Stromal cell of bone marrow (primary cell): ENCODE measurements at places on chromosomes 2 and 18.

DNA sequence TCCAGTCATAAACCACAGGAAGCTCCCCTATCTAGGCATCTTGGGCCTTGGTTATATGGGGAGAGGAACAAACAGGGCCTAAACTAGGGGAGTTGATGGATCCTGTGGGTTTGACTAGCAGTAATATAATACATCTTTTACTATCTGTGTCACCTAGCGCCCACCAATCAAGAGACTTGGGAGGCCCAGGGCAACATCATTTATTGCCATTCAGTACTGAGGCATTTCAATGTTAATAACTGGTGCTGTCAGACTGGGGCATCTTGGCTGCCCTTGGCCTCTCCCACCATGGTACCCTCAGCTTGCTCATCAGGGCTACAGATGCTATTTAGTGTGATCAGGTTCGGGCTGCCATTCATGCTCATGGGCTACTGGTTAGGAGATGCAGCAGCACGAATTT, 320.7 kb downstream of the MYCN start:
- no peak for DNase-seq

DNA sequence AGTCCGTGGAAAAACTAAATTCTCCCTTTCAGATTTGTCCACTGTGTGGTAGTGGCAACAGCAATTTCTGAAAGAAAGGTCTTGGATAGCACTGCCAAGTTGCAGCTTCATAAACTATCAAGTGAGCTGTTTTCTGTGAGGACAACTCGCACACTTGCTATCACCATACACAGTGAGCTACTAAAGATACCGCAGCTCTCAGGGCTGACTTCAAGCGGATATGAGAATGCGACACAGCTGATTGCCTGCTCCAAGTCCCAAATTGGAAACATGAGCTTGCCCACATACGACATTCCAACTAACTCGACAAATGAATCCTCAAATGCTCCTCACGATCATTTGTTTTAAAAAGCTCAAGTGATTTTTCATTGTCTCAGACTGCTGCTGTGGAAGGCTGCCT, 46.2 kb downstream of the E2F6 start:
- DNase-seq = no peak

DNA sequence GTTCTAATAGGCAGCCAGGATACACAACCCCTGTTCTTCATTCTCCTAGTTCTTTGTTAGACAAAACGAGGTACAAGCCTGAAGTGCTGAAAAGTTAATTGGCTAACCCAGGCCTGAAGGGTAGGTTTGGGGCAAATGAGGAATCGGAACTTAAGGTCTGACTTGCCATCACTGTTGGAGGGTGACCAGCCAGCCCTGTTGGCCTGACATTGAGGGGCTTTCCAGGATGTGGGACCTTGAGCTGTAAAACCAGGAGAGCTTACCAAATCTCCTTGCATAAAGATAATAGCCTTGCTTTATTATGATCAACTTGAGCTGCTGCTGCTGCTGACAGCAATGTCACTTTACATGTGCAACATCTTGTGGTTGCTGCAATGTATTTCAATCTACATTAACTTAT, 256.0 kb downstream of the VAPA start:
- no peak for DNase-seq

DNA sequence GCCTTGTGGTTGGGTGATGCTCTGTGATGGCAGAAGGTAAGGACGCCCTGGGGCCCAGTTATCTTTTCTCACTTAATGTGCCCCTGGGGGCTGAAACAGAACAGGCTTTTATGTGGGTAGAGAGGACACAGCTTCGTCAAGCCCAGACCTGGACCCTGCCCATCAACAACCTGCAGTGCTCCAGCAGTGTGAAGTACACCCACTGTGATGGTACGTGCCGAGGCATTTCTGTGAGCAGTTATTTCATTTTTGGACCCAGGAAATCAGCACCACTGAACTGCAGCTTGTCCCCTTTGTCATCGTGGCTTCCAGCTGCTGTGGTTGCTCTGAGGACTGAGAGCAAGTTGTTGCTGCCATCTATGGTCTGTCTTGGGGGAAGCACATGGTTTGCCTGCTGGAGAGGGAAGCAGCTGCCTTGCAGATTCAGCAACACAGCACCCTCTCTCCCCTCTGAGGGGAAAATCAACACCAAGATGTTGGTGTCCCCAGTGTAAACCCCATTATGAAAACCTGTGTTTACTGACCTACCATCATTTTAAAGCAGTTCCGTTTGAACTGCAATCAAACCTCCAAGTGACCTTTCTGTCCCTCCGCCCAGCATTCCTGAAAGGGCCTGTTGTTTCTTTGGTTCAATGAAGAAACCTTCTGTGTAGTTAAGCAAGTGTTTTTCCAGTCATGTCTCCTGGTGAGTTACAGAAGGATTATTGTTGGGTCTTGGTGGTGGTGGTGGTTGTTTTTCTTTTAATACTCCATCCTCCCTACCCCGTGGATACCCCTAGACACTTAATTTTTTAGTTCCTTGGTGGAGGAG, 158.2 kb downstream of the MGAT5 start:
- DNase-seq = peak; percentile 65

GRCh38 chr2:98702858-98703620, 27.9 kb downstream of the MGAT4A start:
- DNase-seq = no peak

GRCh38 chr2:24385366-24385765, 25.0 kb upstream of the ITSN2 start:
- no peak for DNase-seq

GRCh38 chr2:100588071-100588786, 25.4 kb downstream of the PDCL3 start:
- peak; percentile 28 for DNase-seq

GRCh38 chr18:10228326-10228725, 226.1 kb upstream of the APCDD1 start:
- DNase-seq = no peak

- no peak for DNase-seq
These were observed 831.1 kb downstream of the GALR1 start for GRCh38 chr18:78080761-78081160.

DNA sequence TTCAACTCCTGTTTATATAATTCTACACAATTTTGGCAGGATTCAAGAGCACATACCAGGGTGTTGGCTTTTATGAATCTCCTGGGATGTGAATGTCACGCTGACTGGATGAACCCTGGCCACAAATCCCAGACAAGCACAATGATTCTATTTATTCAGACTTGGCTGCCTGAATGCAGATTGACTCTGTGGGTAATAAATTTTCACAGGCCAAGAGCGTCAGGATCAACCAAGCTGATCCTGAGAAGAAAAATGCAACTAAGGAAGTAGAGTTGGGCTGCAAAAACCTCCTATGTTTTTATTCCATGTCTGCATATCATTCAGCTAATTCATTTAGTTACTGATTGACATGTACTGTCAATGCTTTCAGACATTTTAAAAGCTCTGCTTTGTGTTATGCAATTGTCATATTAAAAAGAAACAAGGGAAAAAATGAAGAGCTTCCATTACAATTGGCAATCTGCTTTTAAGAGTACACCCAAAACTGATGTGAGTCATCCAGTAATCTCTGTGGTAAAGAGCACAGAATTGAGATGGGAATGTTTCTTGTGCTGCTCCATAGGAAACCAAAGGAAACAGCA, 173.0 kb upstream of the REV1 start:
- peak; percentile 98 for DNase-seq

DNA sequence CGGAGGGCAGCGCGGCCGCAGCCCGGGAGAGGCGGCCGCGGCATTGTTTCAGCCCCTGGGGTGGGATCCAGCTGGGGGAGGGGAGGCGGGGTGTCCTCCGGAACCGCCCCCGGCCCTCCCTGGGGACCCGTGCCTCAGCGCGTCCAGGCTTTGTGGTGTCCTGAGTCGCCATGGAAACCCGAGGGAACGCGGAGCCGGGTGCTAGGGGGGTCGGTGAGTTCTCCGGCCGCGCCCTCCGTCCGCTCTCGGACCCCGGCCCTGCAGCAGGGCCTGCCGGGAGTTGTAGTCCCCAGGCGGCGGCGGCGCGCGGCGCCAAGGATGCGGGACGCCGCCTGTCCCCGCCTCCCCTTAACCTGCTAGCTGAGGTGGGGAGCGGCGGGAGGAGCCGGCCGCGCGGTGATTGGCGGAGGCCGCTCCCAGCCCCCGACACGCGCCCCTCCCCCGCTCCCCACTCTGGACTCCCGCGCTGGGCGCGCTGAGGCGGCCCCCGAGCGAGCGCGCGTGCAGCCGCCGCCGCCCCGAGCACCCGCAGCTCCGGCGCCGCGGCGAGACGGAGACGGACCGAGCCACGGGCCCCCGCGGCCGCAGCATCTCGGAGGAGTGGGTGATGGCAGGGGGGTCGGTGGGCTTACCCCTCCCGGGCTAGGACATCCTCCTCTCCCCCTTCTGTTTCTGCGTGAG, at the start of gene DPYSL5:
Gene DPYSL5 (plus strand): TSS at position 478 of the 681 bp plus-strand sequence. CDS start 50,368 bp downstream, outside the sequence.
- no peak for DNase-seq

DNA sequence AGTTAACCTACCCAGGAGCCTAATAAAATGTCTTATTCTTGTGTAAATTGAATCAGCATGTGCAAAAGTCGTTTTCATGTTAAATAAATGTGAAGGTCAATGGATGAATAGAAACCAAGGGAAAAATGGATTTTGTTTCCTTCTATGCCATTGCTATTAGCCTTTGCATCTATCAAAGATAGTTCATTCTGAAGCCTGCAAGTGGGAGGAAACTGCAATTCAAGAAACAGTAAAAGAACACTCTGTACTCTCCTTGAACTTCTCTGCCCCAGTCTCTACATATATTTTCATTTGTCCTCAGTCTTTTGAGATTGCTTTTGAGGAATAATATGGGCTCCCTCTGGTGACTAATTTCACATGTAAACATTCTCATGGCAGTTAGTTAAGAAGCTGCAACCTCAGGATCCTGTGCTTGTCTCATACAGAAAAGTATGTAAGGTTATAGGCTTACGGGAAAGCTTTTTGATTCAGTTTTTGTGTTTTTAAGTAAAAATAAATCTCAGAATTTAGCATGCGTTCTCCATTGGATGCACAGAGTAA, 1590.0 kb upstream of the LRRTM1 start:
- DNase-seq = no peak

DNA sequence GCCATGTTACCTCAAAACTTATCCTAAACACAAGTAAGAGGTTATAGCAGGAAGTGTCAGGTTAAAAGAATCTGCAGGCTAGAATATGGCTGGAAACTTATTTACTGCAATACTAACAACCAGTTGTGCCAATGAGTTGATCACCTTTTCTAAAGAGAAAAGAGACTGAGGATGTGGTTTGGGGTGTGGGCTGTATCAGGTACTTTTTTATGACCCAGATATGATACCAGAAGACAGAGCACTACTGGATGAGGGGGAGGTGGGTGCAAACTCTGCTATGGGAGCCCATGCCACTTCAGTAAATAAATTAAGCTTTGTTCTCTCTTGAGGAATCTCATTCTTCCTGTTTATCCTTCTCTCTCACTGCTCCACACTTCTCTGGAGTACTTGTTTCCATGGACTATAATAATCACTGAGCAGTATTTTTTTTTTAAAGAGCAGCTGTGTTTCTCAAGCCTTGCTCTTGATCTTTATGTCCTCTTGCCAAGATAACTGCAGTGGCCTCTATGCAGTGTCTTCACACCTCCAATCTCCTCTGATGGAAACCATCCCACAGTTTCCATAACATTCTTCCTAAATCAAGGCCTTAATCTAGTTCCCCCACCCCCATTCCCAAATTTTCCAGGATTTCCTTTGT, 51.2 kb upstream of the NOSTRIN start:
- DNase-seq = no peak

DNA sequence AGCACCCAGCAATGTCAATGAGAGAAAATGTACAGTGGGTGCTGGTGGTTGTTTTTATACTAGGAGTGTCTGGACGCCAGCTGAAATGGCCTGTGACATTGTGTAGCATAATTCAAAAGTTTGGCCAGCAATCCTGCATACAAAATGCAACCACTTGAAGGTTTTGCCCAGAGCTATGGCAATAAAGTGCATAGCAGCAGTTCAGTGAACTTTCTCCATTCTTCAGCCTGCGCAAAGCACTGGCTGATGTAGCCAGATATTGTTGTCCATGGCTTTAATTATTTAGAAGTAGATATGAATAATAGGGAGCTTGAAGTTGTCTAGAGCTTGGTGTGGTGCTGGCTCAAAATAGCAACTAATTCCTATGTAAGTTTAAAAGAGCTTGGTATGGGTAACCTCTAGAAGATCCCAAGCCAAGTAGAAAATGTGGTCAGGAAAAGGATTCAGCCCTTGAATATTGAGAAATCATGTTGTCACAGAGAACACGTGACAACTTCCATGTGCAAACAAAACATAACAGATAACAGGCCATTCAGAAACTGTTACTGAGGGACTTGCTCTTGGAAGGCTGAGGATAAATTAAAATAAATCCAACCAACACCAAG, 33.3 kb upstream of the PGAP1 start:
- DNase-seq = peak; percentile 48

GRCh38 chr2:233972941-233973575, 55.9 kb downstream of the TRPM8 start:
- no peak for DNase-seq

DNA sequence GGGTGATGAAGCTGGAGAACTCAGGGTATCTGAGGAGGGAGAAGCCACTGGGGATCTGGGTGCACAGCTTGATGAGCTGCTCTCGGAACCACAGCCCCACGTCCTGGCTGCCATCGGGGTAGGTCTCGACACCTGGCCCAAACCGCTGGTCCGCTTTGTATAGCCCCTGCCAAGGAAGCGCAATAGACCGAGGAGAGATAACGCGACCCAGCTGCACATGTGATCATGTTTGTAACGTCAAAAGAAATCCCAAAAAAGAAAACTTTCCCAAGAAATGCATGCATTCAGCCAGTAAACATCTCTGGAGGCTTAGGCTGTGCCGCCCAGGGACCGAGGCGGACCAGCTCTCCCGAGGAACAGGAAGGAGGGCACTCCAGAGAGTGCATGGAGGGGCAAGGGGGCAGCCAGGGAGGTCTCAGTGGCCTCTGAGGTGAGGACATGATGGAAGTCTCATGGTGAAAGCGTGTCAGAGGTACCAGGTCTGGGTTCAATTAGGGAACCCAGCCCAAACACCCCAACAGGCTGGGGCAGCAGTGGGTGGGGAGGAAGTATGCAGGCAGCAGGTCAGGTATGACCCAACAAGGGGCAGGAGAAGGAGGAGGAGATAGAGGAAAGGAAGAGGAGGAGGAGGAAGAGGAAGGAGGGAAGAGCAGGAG, 28.3 kb downstream of the ANKMY1 start:
- DNase-seq = no peak

- DNase-seq = no peak
These were observed 56.8 kb upstream of the HS6ST1 start for GRCh38 chr2:128375454-128375853.

- DNase-seq = no peak
These were observed 231.9 kb downstream of the PTGR3 start for GRCh38 chr18:74977041-74977440.

- DNase-seq = peak; percentile 21
These were observed 150.8 kb downstream of the PXDN start for GRCh38 chr2:1593371-1594122.

GRCh38 chr18:75338631-75339030, 88.9 kb downstream of the SMIM21 start:
- no peak for DNase-seq

- DNase-seq = no peak
These were observed 10.3 kb upstream of the CHST10 start for GRCh38 chr2:100427627-100428258.
